ENCODE measurements at places on chromosomes 7 and 10.
A peak's percentile ranks its signal among the peaks of the same experiment; 100 is the strongest.

DNA sequence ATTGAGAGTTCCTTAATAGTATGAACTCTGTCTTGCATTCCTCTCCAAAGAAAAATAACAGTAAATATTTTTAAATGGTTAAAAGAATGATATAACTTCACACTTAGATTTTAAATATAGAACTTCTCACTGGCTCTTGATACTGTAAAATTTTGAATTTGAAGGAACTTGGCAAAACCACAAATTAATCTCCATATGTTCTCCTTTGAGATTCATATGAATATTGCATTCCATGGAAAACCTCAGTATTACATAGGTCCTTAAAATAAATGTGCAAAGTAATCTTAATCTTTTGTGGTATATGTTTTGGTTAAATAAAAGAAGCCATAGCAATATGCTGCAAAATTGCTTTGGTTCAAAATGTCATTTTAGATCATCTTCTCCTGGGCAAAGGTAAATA is 1137.6 kb upstream of the LRRTM3 start:
- no peak for DNase-seq

GRCh38 chr10:104257235-104257634 is 2.5 kb downstream of the GSTO1 start:
- DNase-seq = no peak

- DNase-seq = no peak
These were observed 38.3 kb upstream of the PTPN12 start for GRCh38 chr7:77498659-77499379.

DNA sequence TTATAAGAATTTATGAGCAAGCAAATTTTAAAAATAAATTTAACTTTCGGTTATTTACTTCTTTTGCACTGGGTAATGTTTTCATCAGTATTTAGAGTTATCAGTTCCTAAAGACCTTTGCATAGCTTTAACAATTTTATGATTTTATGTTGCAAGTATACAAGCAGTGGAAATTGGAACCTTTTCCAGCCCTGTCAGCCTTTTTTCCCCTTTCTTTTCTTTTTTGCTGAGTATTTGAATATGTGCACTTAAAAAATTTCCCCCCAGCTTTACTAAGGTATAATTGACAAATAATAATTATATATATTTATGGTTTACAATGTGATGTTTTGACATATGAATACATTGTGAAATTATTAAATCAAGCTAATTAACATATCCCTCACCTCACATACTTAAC is 62.6 kb downstream of the MKLN1 start:
- no peak for DNase-seq

DNA sequence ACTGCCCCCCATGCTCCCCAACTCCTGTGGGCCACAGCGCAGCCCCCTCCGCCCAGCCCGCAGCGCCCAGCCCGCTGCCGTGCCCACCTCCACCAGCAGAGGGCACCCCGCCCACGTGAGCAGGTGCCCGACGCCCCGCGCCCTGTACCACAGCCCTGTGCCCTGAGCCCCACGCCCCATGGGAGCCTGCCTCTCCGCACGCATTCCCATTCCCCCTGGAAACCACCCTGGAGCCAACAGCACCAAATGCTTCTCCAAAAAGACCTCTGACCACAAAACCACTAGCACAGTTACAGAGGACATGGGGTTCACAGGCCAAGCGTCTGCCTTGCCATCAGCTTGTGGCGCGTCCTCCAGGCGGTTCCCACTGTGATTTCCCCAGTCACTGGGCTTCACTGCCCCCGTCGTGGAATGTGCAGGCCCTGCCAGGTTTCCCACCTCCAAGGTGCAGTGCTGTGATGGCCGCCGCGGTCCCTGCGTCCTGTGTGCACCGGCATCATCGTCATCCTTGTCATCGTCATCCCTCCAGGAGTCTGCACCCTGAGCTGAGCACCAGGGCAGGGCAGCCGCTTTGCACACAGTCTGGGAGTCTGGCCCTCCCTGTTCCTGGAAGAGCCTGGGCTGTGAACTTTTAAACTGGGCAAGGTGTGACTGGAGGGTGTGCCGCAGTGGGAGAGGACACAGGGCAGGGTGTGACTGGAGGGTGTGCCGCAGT is 61.7 kb downstream of the PWWP2B start:
- DNase-seq = peak; percentile 65

GRCh38 chr10:89215511-89215910 is 8.4 kb upstream of the CH25H start:
- DNase-seq = no peak

DNA sequence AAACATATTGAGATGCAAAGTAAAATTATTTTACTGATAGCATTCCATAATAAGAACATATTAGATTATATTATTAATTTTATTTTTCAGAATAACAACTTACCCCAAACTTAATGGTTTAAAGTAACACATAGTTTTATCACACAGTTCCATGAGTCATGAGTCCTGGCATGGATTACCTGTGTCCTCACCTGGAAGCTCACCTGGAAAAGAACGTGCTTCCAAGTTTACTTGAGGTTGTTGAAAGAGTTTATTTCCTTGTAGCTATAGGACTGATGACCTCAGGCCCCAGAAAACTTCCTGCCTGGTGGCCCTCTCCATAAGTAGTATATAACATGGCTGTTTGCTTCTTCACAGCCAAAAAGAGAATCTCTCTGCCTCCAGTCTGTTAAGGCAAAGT is 254.6 kb downstream of the TFEC start:
- no peak for DNase-seq

DNA sequence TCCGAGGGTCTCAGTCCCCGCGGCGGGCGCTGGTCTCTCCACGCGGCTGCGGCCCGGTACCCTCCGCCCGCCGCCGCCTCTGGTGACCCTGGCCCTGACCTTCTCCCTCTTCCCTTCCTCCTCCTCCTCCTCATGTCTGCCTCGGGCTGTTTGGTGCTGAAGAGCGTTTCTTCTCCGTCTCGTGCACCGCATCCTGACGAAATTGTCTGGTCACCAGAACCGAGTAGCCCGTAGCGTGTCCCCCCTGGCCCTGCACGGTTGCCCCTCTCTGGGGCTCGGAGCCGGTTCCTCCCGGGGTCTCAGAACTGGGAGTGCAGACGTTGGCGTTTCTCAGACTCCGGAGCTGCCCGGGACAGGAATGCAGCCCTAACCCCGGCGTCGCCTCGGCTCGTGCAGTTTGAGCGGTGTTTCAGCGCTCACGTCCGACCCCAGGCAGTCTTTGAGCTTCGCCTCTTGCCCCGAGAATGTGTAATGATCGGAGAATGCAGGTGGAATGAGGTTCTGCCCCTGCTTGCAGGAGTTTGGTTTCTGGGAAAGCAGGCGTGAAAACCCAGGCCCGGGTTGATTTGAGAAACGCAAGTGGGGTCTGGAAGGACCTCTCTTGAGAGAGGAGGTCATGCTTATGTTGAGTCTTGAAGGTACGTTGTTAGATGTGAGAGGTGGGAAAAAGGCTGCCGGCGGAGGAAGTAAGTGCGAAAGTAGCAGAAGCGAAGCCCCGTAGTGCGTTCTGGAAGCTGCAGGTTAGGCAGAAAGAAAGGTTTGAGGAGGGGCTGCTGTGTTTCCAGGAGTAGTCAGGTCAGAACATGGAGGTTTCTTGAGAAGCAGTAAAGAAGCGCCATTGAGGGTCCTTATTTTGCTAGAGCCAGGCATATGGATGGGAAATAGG is 743 bp downstream of the RBM17 start:
- DNase-seq = no peak

DNA sequence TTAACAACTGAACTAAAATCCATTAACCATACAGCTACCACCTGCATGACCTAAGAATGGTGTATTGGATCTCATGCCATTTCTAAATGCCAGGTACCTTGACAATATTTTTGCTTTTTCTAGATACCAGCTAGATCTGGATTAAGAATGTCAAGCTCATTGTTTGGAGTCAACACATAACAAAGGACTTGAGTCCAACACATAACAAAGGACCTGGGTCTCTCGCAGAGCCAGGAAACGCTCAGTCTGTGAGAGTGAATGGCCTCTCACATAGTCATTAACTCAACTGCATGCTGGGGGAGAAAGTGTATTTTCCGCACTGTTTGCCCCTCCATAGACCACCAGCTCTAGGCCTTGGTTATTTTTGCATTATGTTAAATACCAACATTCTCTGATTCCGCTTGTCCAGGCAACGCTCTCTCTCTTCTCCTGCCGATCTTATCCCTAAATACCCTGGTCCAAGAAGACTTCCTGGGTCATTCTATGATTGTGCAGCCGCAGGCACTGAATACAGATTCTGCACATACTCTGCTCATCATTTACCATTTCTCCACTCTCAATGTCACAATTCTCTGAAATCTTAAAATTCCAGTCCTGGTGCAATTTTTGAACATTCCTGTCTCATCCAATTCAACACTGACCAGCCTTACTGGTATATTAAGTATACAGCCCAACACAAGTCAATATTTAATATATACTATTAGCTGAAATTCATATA is 31.2 kb downstream of the ITIH5 start:
- no peak for DNase-seq

- no peak for DNase-seq
These were observed 119.1 kb downstream of the PFKFB3 start for GRCh38 chr10:6321880-6322279.

GRCh38 chr10:117797296-117797695 is 249.4 kb downstream of the RAB11FIP2 start:
- no peak for DNase-seq

DNA sequence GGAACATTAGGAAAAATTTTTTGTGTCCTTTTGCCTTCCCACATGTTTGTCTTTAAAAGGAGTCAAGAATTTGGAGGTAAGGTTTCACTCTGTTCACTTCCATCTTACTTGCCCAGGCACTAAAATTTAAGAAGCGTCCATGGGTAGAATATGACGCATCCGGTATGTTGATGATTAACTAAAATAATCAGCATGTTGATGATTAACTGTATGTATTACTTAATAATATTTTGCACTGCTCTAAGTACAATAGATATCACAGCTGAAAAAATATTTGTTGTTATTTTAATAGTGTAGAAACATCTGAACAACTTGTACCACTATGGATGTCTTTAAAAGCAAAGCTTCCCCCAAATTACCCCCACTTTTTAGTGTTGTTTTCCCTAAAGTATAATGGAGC is 11.5 kb downstream of the ANKRD22 start:
- no peak for DNase-seq

- no peak for DNase-seq
These were observed 147.5 kb upstream of the ASAH2 start for GRCh38 chr10:50398823-50399222.

- DNase-seq = no peak
These were observed 41.6 kb downstream of the SH2D4B start for GRCh38 chr10:80579181-80579763.

- no peak for DNase-seq
These were observed 8.1 kb downstream of the SEMA3D start for GRCh38 chr7:85178531-85179298.

DNA sequence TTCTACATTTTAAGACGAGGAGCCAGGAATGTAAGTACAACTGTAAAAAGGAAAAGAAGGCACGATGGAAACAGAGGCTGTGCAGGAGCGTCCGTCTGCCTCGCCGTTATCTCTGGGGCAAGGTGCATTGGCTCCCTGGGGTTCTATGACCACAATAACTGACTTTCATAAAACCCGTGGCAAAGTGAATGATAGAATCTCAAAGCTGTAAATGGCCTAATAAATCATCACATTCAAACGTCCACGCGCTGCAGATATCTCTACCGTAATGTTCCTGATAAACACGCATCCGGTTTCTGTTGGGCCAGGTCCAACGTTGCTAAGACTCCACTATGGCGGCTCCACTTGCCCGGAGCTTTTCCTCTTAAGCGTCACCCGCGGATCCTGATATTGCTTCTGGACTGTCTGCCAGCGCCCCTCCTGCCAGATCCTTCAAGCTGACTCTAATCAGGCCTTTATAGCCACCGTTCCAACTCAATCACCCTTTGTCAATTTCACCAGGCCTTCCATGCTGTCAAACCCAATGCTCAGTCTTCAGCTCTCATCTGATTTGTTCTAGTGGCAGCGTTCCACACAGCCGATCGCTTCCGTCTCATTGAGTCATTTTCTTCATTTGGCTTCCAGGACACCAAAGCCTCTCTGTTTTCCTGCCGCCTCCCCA is 265.6 kb upstream of the FOXK1 start:
- no peak for DNase-seq

- DNase-seq = no peak
These were observed 218.8 kb downstream of the GPR158 start for GRCh38 chr10:25393621-25394020.

DNA sequence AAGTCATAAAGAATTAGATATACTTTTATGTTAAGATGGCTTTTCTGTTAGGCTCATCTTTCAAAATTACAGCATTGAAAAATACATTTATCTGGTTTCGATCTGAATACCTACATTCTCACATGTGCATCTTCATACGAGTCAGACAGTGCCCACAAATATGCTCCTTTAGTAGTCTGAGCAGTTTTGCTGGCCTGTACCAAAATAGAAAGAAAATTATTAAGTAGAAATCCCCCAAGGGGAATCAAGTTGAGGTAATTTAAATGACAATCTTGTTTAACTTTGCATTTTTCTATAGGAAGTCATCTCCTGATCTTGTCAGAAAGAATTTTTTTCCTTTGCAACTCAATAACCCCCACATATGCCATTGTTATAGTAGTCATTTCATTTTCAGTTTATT is 287.4 kb upstream of the SEMA3D start:
- no peak for DNase-seq

GRCh38 chr10:5981529-5981928 is 4.2 kb upstream of the IL15RA start:
- DNase-seq = no peak

DNA sequence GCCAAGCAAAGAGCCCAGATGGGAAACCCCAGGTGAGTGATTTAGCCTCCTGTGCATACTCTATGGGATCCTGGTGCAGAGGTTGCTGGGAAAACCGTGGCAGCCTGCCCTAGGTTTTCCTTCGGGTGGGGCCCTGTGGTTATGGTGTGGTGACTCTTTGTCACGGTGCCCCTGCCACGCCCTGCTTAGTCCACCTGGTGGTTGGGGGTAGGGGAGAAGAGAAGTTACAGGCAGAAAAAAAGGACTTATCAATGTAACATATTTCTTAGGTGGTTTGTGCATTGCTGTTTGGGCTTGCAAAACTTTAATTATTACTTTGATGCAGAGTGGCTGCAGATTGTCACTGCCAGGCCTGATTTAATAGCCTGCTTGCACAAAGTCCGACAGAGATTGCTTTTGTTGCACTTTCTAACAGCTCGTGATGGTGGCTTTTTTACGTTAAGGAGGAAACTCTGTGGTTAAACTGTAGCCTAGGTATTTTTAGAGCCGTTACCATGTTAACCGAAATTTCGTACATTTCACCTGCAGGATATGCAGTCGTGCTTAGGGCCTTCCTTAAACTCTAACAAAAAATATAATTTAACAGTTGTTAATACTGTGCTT is 197.4 kb downstream of the RNLS start:
- peak; percentile 62 for DNase-seq
